ENCODE measurements at places on chromosomes 2 and 18. TPM values are rescaled to one million over a fixed set of nuclear protein-coding genes. Genes with fewer than 3 reads are reported as not detected.
A peak's percentile ranks its signal among the peaks of the same experiment; 100 is the strongest.

Gene RAB6D
- total RNA-seq: 0.09 TPM

Gene MROH2A
- not detected for total RNA-seq

Gene ADAM23
- 1.7 TPM for total RNA-seq

Gene CTIF
- total RNA-seq: 30.2 TPM

Gene MYO5B
- 25.6 TPM for total RNA-seq

DNA sequence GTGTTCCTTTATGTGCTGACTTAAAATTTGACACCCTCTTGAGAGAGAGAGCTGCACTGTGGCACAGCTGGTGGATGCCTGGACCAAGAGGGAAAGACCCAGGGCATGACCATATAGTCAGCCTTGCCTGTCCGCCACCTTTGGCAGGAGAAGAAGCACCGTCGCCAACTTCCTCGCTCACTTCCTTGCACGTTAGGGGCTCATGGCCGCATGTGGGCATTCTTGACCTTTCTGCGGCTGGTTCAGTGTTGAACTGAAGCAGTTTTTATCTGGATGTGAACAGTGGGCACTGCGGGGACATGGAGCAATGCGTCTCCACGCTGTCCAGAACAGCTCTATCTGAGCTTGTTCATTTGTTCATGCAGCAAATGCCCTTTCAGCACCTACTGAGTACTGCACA lies 66.9 kb downstream of the TRAPPC12 start:
- no peak for DNase-seq
- no peak overlapping the region for H3K4me3 ChIP-seq
- no peaks in the 10 kb centered on the region for H3K27me3 ChIP-seq
- H3K36me3 ChIP-seq: peaks cover 32% of the 10 kb centered on the region

Gene SCN9A
- 11.8 TPM for total RNA-seq

Gene POU3F3
- 0.23 TPM for total RNA-seq

GRCh38 chr18:36499938-36500337 lies 202.4 kb downstream of the FHOD3 start:
- peak overlapping the region; percentile 35 for H3K27ac ChIP-seq
- H3K36me3 ChIP-seq: no peaks in the 10 kb centered on the region
- no peak overlapping the region for H3K4me3 ChIP-seq

Gene ZBTB7C
- 4.2 TPM for total RNA-seq

GRCh38 chr2:148990968-148991367 lies 47.5 kb upstream of the LYPD6B start:
- H3K4me3 ChIP-seq: no peak overlapping the region
- H3K27ac ChIP-seq: no peak overlapping the region
- no peaks in the 10 kb centered on the region for H3K27me3 ChIP-seq
- no peaks in the 10 kb centered on the region for H3K36me3 ChIP-seq
- DNase-seq: no peak
- no peaks in the 10 kb centered on the region for H3K4me1 ChIP-seq

DNA sequence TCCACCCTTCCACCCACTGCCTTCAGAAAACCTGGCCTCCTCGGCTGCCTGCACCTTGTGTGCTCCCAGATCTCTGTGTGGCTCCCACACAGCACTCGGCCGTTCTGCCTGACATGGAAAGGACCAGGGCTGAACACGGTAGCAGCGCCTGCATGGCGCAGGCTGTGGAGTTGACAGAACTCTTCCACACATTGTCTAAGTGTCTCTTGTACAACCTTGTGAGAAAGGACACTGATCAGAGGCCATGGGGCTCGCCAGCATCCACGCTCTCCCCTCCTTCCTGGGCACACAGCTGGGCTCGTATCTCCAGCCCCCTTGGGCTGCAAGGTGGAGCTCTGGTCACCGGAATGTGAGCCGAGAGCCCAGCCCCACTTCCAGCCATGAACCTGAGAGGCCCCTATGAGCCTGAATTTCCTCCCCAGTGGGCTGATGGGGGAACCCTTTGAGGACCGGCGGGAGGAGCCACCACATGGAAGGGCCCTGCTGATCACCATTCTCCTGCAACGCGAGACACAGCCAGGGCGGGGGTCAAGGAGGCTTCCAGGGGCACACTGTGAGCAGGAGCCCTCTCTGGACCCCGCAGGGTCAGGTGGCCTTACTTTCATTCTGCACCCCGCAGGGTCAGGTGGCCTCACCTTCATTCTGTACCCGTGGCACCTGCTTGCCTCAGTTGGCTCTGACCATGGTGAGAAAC lies 314.2 kb upstream of the MYT1L start:
- no peaks in the 10 kb centered on the region for H3K27me3 ChIP-seq
- H3K27ac ChIP-seq: no peak overlapping the region
- DNase-seq: no peak
- no peaks in the 10 kb centered on the region for H3K36me3 ChIP-seq
- no peak overlapping the region for H3K4me3 ChIP-seq

GRCh38 chr2:237529452-237530402 lies 36.6 kb upstream of the PRLH start:
- no peaks in the 10 kb centered on the region for H3K27me3 ChIP-seq
- no peak overlapping the region for H3K4me3 ChIP-seq
- H3K27ac ChIP-seq: no peak overlapping the region
- no peaks in the 10 kb centered on the region for H3K4me1 ChIP-seq

Gene STPG4
- total RNA-seq: 1.0 TPM

DNA sequence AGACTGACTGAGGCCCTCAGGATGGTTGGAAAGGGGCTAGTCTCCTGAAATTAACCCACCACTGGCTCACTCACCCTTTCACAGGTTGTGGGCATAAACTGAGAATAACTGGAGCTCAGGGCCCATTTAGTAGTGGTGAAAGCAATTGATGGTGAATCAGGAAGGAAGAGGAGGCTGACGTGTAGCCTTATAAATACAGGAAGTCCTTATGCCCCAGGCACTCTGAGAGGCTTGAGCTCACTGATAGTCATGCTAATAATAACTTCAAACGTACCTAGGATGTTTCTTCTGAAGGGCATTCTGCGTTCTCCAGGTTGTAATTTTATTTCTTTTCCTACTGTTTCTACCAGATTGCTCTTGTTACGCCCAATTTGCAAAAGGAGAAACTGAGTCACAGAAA lies 328.4 kb downstream of the CLIP4 start:
- H3K36me3 ChIP-seq: no peaks in the 10 kb centered on the region
- no peaks in the 10 kb centered on the region for H3K27me3 ChIP-seq
- DNase-seq: no peak
- no peak overlapping the region for H3K27ac ChIP-seq

- no peak overlapping the region for H3K27ac ChIP-seq
- H3K4me1 ChIP-seq: no peaks in the 10 kb centered on the region
- no peak for DNase-seq
- H3K36me3 ChIP-seq: no peaks in the 10 kb centered on the region
- H3K4me3 ChIP-seq: no peak overlapping the region
Observed at GRCh38 chr2:49831698-49832367, 677.5 kb upstream of the FSHR start.

DNA sequence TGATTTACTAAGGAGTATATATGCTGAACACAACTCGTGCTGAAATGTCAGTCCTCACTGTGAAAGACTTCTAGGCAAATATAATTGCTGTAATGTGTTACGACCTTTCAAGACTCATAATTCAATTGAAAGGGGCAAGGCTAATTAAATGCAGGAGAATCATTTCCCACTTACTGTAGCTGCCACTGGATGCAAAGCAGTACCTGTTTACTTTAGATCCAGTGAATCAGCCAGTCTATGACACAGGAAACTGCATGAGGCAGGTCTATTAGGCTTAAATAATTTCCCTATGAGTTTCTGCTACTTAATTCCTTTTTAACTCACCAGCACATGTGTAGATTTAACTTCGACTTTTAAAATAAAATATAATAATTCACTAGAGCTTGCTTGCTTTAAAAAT lies 125.6 kb downstream of the CTNNA2 start:
- no peaks in the 10 kb centered on the region for H3K4me1 ChIP-seq

DNA sequence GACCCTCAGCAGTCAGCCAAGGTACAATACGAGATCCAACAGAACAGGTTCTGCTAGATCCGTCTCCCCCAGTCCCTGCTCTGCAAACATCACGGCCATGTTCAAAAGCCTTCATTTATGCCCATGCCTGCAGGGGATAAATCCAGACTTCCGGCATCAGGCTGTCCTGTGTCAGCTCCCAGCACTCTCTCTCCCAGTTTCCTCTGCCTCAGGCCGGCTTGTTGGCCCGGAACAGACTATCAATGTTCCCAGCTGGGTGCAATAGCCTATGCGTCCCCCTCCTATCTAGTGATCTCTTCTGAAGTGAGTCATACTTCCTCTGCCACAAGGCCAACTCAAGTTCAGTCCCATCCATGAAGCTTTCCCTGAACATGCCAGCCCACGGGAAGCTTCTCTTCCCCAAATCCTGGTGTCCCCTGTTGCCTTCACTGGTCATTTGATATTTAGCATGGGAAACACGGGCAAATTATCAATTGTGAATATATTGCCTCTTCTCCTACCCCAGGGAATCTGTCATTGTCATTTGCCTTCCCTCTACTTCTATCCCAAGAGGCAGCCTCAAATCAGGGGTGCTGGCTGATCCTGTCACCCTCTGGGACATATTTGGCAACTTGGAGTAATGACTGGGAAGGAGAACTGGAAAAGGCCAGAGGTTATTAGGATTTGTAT lies 51.1 kb downstream of the CAPN13 start:
- peak; percentile 39 for DNase-seq
- H3K36me3 ChIP-seq: no peaks in the 10 kb centered on the region
- no peak overlapping the region for H3K4me3 ChIP-seq
- no peaks in the 10 kb centered on the region for H3K4me1 ChIP-seq
- no peaks in the 10 kb centered on the region for H3K27me3 ChIP-seq
- no peak overlapping the region for H3K27ac ChIP-seq

Gene PPP1R1C
- 5.2 TPM for total RNA-seq

- DNase-seq: peak; percentile 55
- no peaks in the 10 kb centered on the region for H3K27me3 ChIP-seq
- no peak overlapping the region for H3K4me3 ChIP-seq
- peaks cover 32% of the 10 kb centered on the region for H3K4me1 ChIP-seq
- no peaks in the 10 kb centered on the region for H3K36me3 ChIP-seq
Observed at GRCh38 chr2:40281021-40281940, 170.6 kb downstream of the SLC8A1 start.

DNA sequence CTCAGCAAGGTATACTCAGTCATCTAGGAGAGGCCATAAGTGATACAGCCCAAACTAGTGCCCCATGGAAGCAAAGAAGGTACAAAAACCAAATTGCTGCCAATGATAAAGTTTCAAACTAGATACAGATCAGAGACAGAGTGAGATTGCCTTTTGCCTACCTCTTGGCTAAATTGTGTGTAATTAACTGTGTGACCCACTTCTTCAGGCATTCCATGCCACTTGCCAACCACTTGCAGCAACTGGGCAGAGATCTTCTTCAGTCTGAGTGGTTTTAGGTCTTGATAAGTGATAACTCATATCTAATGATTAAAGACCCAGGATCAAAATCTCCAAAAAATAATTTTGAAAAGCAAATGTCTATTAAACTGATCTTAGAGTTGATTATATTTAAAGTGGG lies 21.1 kb upstream of the NABP1 start:
- no peak overlapping the region for H3K4me3 ChIP-seq
- H3K36me3 ChIP-seq: no peaks in the 10 kb centered on the region
- H3K27me3 ChIP-seq: no peaks in the 10 kb centered on the region
- DNase-seq: no peak

DNA sequence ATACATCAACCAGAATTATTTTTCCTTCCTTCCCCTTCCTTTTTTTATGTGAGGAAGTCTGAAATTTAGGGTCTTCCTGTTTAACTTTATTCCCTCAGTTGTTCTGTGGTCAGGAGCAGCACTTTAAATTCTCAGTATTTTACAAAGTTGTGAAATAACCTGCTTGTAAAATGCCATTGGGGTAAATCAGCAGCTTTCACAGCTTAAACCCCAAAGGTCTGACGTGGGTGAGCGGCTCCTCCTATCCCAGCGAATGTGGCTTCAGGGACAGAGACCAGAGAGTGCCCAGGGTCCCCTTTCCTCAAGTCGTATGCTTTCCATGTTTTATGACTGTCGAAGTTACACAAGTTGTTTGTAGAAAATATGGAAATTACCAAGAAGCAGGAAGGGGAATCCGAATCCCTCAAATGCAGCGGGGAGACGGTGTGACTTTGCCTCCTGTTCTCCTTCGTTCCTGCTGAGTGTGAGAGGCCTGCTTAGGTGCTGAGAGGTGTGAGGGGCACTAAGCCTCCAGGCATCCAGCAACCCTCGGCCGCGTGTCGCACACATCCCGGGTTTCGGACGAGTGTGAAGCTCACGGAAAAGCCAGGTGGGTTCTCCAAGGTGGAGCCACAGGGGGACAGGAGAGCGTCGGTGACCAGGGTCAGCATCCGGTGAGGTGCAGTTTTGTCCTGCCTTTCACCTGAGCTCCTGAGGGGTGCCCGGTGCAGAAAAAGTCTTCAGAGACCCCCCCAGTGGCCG lies 10.8 kb upstream of the KCNG2 start:
- H3K36me3 ChIP-seq: no peaks in the 10 kb centered on the region
- no peak for DNase-seq
- peaks cover under 1% of the 10 kb centered on the region for H3K4me1 ChIP-seq
- no peak overlapping the region for H3K4me3 ChIP-seq

Gene ECEL1
- 0.31 TPM for total RNA-seq

- peak; percentile 33 for DNase-seq
- no peaks in the 10 kb centered on the region for H3K4me1 ChIP-seq
- no peak within 1 kb of the TSS for H3K27ac ChIP-seq
- no peaks in the 10 kb centered on the region for H3K27me3 ChIP-seq
- no peaks in the 10 kb centered on the region for H3K36me3 ChIP-seq
Observed at GRCh38 chr18:62324917-62325805, at the start of gene TNFRSF11A. Gene TNFRSF11A, plus strand, starts transcription at chr18:62325310. Its CDS starts 43 bp downstream, at chr18:62325353.

- no peaks in the 10 kb centered on the region for H3K27me3 ChIP-seq
- no peak overlapping the region for H3K27ac ChIP-seq
- H3K4me3 ChIP-seq: no peak overlapping the region
- no peaks in the 10 kb centered on the region for H3K4me1 ChIP-seq
Observed at GRCh38 chr2:179588486-179589145, 272.8 kb downstream of the ZNF385B start.

GRCh38 chr2:132731441-132731840 lies 61.4 kb upstream of the LYPD1 start:
- DNase-seq: no peak
- no peak overlapping the region for H3K27ac ChIP-seq
- H3K4me3 ChIP-seq: no peak overlapping the region
- no peaks in the 10 kb centered on the region for H3K36me3 ChIP-seq

GRCh38 chr18:52339891-52340371 lies at the start of gene DCC:
Gene DCC, plus strand, starts transcription at chr18:52340197. Its CDS starts 591 bp downstream, at chr18:52340788.
- H3K4me3 ChIP-seq: no peak within 1 kb of the TSS
- no peak within 1 kb of the TSS for H3K27ac ChIP-seq
- H3K36me3 ChIP-seq: no peaks in the 10 kb centered on the region
- DNase-seq: peak; percentile 82
- no peaks in the 10 kb centered on the region for H3K4me1 ChIP-seq

DNA sequence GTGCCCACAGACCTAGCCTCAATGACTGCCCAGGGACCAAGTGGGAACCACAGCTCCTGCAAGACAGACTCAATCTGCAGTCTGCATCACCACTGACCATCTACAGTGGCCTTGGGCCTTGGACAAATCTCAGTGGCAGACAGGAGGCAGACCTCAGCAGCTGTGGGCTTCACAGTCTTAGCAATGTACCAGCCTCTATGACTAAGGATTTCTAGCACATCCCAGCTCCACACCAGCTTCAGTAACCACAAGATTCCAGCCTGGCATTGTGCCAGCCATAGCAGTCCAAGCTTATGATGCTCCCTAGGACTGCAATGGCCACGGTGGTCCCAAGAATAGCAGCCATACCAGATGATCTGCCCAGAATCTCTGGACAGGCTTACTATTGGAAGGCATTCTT lies 19.6 kb upstream of the WDR75 start:
- H3K27ac ChIP-seq: no peak overlapping the region
- H3K4me3 ChIP-seq: no peak overlapping the region
- H3K27me3 ChIP-seq: no peaks in the 10 kb centered on the region

Data from lung (tissue), 17 donors.